A549 treated with Hydrocortisone at 1 μM for 4 hours (cell line): ENCODE measurements at places on chromosomes 1 and 21. TPM values are rescaled to one million over a fixed set of nuclear protein-coding genes. Genes with fewer than 3 reads are reported as not detected.

LCE3A gene
- total RNA-seq = not detected in 5 replicates

ESPN gene
- 0.22 to 1.2 TPM (median 0.51 TPM) in 5 replicates for total RNA-seq

TFAP2E gene
- total RNA-seq = 0.41 to 0.78 TPM (median 0.45 TPM) in 5 replicates

OR14A16 gene
- not detected in 5 replicates for total RNA-seq

DENND2D gene
- 1.0 to 1.8 TPM (median 1.2 TPM) in 5 replicates for total RNA-seq

KPRP gene
- total RNA-seq = not detected in 5 replicates

DISP3 gene
- 0.27 to 0.54 TPM (median 0.50 TPM) in 5 replicates for total RNA-seq

PDZK1IP1 gene
- total RNA-seq = 5.7 to 9.3 TPM (median 6.4 TPM) in 5 replicates

STX12 gene
- 8.1 to 9.7 TPM (median 9.6 TPM) in 5 replicates for total RNA-seq

RGS8 gene
- not detected in 5 replicates for total RNA-seq

MFAP2 gene
- total RNA-seq = 0.54 to 1.2 TPM (median 0.95 TPM) in 5 replicates

GBP1 gene
- total RNA-seq = 0.09 to 0.16 TPM (median 0.13 TPM) in 5 replicates

RBP7 gene
- total RNA-seq = 5.2 to 6.9 TPM (median 5.6 TPM) in 5 replicates

KRTAP10-12 gene
- not detected in 5 replicates for total RNA-seq

UBIAD1 gene
- 14.9 to 18.4 TPM (median 16.2 TPM) in 5 replicates for total RNA-seq

SUSD4 gene
- 0.57 to 0.91 TPM (median 0.77 TPM) in 5 replicates for total RNA-seq
